Heart left ventricle (tissue), 16 donors: ENCODE measurements at places on chromosomes 12 and 14. TPM values are rescaled to one million over a fixed set of nuclear protein-coding genes. Genes with fewer than 3 reads are reported as not detected.

CELA1 gene
- not detected for total RNA-seq

CD163 gene
- total RNA-seq = 46.6 TPM

MYF5 gene
- total RNA-seq = not detected

ASCL1 gene
- total RNA-seq = not detected

MYH7 gene
- 23,825 TPM for total RNA-seq

TRPV4 gene
- total RNA-seq = 0.32 TPM

SOAT2 gene
- total RNA-seq = not detected

EXOC3L4 gene
- total RNA-seq = not detected

EIF2B2 gene
- 28.1 TPM for total RNA-seq

SLC7A8 gene
- 8.8 TPM for total RNA-seq

KLRF2 gene
- total RNA-seq = not detected

ASB2 gene
- total RNA-seq = 411 TPM

DPF3 gene
- total RNA-seq = 37.0 TPM

RNASE4 gene
- 6.3 TPM for total RNA-seq

SLC25A47 gene
- not detected for total RNA-seq

TAS2R14 gene
- total RNA-seq = 0.70 TPM

CEBPE gene
- total RNA-seq = not detected

TMPRSS12 gene
- not detected for total RNA-seq

NOC4L gene
- total RNA-seq = 13.2 TPM

CACNA2D4 gene
- 0.69 TPM for total RNA-seq

KLHL33 gene
- total RNA-seq = 0.56 TPM

CPM gene
- 19.9 TPM for total RNA-seq

NELL2 gene
- total RNA-seq = 0.33 TPM

LRRC10 gene
- 44.6 TPM for total RNA-seq

ANO6 gene
- total RNA-seq = 46.0 TPM

ZFHX2 gene
- total RNA-seq = 2.3 TPM

SPIC gene
- 2.5 TPM for total RNA-seq

CLEC1A gene
- 3.1 TPM for total RNA-seq

ACSS3 gene
- 36.0 TPM for total RNA-seq

DCAF11 gene
- 55.1 TPM for total RNA-seq

ZNF891 gene
- total RNA-seq = 1.1 TPM

RAD9B gene
- 2.4 TPM for total RNA-seq

PFDN5 gene
- total RNA-seq = 376 TPM

PRIMA1 gene
- 4.1 TPM for total RNA-seq

MIP gene
- not detected for total RNA-seq

FAM216A gene
- 3.6 TPM for total RNA-seq
